ENCODE measurements at places on chromosomes 13 and 19. TPM values are rescaled to one million over a fixed set of nuclear protein-coding genes. Genes with fewer than 3 reads are reported as not detected.

- H3K36me3 ChIP-seq = no peaks in the 10 kb centered on the region
- DNase-seq = no peak
- peaks cover 49% of the 10 kb centered on the region for H3K27me3 ChIP-seq
- peaks cover 2% of the 10 kb centered on the region for H3K4me1 ChIP-seq
Measured at GRCh38 chr19:29364224-29364726, 151.3 kb upstream of the UQCRFS1 start.

DNA sequence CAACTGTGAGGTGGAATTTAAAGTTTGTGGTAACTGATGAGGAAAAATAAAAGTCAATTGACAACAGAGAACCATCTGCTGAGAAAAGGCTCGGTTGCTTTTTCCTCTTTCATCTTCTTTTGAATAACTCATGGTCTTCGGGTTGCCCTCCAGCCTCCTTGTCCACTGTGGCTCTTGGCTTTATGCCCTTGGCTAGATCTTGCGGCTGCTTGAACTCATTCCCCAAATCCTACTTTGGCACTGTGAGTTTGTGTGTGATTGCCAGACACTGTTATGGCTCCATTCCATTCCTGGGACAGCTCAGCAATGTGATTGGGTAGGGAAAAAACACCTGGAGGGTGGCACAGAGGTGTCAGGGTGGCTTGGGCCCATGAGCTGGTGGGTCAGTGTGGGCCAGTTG, 387.4 kb downstream of the DLEU7 start:
- H3K27me3 ChIP-seq = no peaks in the 10 kb centered on the region
- no peak for DNase-seq

DNA sequence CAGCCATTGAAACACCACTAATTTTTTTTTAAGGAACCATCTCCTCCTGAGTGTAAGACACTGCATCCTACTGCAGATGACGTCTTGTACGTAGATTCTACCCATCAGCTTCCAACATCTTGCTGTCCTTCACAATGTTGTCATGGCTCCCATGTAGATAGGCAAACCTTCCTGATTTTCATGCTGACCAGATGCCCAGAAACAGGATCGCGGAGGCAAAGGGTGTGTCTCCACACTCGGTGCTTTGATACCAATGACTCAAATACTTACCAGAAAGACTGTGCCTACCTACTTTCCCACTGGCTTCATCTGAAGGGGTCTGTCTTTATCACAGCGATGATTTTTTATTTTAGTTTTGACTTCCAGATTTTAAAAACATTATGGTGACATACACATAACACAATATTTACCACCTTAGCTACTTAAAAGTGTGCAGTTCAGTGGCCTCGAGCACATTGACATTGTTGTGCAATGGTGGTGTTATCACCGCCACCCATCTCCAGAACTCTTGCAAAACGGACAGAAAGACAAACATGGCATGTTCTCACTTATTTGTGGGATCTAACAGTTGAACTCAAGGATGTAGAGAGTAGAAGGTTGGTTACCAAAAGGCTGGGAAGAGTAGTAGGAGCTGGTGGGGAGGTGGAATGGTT, 94.0 kb upstream of the PEG3 start:
- no peaks in the 10 kb centered on the region for H3K4me1 ChIP-seq
- H3K27me3 ChIP-seq = no peaks in the 10 kb centered on the region
- H3K27ac ChIP-seq = no peak overlapping the region
- no peak for DNase-seq

The CGB5 gene
- not detected for total RNA-seq
